ENCODE measurements at places on chromosomes 5 and 9.

GRCh38 chr5:85143138-85143537 lies 758.5 kb upstream of the EDIL3 start:
- no peak for DNase-seq

DNA sequence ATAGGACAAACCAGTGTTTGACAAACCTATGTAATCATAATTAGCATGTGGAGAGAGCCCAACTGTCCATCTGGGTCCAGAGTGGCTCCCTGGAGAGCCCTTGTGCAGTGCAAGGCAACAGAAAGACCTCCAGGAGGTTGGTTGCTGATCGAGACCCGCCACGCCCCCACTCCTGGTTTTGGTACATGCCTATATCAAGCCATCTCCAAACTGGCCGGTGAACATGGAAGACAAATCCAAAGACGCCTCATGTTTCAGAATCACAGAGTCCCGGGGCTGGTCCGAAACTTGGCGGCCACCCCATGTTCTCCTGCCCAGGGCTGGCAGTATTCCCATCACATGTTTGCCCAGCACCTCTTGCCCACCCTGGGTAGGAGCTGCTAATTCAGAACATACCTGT lies 140.2 kb downstream of the PAX5 start:
- no peak for DNase-seq

DNA sequence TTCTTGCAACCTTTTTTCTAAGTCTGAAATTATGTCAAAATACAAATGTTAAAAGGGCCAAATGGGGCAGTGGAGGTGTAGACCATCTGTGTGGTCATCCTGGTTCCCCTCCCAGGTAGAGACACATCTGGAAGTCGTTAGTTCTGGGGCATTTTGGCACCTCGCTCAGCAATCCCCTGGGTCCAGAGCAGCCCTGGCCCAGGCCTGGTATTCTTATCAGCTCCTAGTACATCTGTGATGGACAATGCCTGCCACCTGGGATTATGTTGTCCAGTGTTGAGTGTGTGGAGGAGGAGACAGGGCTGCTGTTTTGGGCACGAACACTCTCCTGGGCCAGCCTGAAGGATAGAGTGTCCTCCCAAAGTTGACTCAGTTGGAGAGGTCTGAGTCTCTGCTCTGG lies 74.8 kb downstream of the GADD45G start:
- no peak for DNase-seq

GRCh38 chr5:102582696-102583095 lies 83.9 kb upstream of the SLCO6A1 start:
- peak; percentile 11 for DNase-seq

GRCh38 chr9:71764891-71765290 lies 3.4 kb downstream of the CEMIP2 start:
- DNase-seq = peak; percentile 27

DNA sequence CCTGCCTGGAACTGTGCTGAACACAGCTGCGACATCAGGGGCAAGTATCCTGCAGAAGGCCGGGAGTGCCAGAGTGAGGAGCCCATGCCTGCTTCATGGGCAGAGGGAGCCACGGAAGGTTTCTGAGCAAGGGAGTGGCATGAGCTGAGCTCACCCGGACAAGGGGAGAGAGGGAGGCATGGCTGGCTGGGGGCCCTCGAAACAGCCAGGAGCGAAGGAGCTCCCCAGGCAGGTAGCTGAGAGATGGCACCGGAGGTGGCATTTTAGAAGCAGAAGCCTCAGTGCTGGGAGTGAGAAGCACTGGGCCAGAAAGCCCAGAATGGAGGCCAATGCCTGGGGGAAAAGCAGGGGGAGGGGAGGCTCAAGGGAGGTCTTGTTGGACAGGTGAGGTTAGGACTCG lies 56.9 kb upstream of the SARDH start:
- no peak for DNase-seq

- DNase-seq = no peak
Measured at GRCh38 chr5:23042226-23042625, 189.1 kb upstream of the CDH12 start.
